T-helper 17 cell (primary cell): ENCODE measurements at places on chromosomes 3 and 15. TPM values are rescaled to one million over a fixed set of nuclear protein-coding genes. Genes with fewer than 3 reads are reported as not detected.

MAGI1 gene
- not detected for total RNA-seq

CEMIP gene
- 0.15 TPM for total RNA-seq

SCN5A gene
- not detected for total RNA-seq

CD200 gene
- 1.7 TPM for total RNA-seq

- no peak for DNase-seq
Observed at GRCh38 chr3:48267782-48268181, 26.9 kb downstream of the ZNF589 start.

DNA sequence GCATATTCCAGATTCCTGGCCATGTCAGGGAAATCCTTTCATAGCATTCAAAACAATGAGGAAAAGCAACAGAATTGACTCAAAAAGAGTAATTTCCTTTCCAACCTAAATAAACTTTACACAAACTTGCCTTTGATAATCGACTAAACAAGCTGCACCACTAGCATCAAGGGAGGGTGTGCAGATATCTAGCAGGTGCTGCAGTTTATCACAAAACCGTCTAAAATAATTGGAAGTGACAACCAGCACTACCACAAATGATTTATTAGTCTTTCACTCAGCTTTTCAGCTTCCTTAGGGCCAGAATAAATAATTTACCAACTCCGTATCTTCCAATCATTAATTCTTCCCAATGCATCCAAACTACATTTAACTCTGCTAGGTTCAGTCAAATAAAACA lies 71.7 kb downstream of the TBC1D5 start:
- DNase-seq: no peak

GRCh38 chr15:77580996-77581682 lies 51.6 kb downstream of the LINGO1 start:
- DNase-seq: no peak

GRCh38 chr15:87549296-87549695 lies 707.2 kb downstream of the NTRK3 start:
- DNase-seq: no peak

DNA sequence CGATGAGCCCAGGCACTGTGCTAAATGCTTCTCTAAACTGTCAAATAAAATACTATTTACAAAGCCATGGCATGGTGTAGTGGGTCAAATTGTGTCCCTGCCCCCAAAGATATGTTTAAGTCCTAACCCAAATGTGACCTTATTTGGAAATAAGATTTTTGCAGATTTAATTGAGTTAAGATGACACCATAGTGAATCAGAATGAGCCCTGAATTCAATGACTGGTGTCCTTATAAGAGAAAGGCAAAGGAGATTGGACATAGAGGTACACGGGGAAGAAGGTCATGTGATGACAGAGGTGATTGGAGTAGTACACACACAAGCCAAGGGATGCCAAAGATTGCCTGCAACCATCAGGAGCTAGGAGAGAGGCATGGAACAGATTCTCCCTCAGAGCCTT lies 121.6 kb upstream of the VEPH1 start:
- DNase-seq: no peak

- DNase-seq: no peak
Observed at GRCh38 chr15:79311901-79312553, 1.1 kb downstream of the TMED3 start.

- DNase-seq: no peak
Observed at GRCh38 chr3:5140839-5141238, 18.7 kb downstream of the ARL8B start.
